ENCODE measurements at places on chromosomes 1 and 21. TPM values are rescaled to one million over a fixed set of nuclear protein-coding genes. Genes with fewer than 3 reads are reported as not detected.

BRDT gene
- not detected for total RNA-seq

NEXN gene
- 0.15 TPM for total RNA-seq

CD1C gene
- not detected for total RNA-seq

NCF2 gene
- total RNA-seq = 0.25 TPM

GCSAML gene
- not detected for total RNA-seq

REN gene
- 0.47 TPM for total RNA-seq

AVPR1B gene
- not detected for total RNA-seq

CXADR gene
- total RNA-seq = 21.6 TPM

ITLN1 gene
- total RNA-seq = not detected
